ENCODE measurements at places on chromosomes 11 and 22.

DNA sequence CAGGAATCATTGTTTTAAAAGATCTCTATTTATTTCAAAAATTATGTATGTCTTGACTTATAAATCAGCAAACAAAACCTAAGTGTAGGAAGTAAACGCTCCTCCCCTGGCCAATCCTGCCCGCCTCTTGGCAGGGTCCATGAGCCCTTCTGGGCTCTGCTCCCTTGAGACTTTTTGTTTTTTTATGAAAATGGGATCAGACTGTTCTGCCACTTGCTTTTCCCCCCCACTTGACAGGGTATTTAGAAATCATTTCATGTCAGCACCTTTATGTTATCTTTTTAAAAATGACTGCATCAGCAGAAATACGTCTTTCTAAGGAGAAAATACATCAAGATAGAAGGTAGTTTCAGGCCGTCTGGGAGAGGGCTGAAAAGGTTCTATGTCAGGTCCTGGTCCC lies 35.6 kb downstream of the FBLN1 start:
- no peak for DNase-seq

DNA sequence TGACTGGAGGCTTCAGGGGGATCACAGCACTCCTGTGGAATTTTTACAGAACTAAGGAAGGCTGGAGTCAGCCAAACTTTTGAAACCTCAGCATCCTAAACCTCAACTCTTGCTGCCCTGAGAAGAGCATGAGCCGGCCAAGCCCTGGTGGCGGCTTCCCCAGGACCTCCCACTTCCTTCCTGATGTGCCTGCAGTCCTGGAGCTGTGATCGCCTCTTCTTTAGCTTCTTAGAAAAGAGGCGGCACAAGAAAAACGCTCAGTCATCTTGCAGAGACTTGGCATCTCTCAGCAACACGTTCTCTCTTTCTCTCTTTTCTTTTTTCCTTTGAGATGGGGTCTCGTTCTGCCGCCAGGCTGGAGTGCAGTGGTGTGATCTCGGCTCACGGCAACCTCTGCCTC lies 40.4 kb upstream of the AMPD3 start:
- DNase-seq, result no peak

DNA sequence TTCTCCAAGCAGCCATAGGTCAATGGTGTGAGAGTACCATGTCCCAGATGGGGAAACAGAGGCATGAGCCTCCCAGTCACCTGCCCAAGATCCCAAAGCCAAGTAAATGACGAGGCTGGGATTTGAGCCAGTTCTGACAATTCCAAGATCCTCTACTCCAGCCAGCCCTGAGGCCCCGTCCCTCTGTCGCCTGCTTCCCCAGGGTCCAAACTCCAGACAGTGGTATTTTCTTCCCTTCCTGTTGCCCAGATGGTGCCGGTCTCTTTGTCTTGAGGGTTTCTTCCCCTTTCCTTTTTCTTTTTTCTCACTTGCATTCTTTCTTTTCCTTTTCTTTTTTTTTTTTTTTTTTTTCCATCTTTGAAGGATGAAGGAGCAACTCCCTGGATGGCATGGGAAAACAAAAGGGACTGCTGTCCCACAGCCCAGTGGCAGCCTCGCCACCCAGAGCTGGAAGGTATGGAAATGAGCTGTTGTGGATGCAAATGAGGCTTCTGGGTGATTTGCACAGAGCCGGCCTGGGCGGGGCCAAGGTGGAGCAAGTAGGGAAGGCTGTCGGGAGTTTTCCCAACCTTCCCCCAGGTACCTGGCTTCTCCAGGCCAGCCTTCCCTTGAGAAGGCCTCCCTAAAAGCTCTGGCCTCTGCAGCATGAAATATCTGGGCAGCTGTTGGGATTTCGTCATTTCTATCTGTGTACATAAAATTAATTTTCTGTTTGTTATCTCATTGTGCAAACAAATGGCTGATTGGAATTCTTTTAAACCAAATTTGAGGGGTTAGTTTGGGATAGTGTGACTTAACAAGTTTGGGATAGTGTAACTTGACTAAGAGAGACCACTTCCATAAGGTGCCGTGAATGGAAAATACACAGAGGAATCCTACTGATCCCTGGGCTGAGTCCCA lies 146.8 kb downstream of the MN1 start:
- no peak for DNase-seq

- DNase-seq, result no peak
These were observed 79.5 kb upstream of the HMGXB4 start for GRCh38 chr22:35177811-35178210.

DNA sequence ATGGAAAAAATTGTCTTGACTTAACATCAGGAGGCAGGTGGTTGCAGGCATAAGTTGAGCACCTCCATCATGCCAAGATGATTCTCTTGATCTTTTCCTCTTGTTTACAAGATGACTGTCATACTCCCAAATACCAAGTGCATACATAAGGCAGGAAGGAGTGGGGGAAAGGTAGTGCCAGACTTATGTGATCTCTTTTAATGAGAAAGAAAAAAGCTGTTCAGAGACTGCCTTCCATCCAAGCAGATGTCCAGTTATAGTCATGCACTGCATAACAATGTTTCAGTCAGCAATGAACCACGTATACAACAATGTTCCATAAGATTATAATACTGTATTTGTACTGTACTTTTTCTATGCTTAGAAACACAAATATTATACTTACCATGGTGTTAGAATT lies 135.7 kb downstream of the EHF start:
- DNase-seq, result no peak

GRCh38 chr11:8294251-8294935 lies 30.7 kb upstream of the LMO1 start:
- no peak for DNase-seq

- DNase-seq, result no peak
These were observed 149.8 kb downstream of the TTC17 start for GRCh38 chr11:43508511-43508918.

DNA sequence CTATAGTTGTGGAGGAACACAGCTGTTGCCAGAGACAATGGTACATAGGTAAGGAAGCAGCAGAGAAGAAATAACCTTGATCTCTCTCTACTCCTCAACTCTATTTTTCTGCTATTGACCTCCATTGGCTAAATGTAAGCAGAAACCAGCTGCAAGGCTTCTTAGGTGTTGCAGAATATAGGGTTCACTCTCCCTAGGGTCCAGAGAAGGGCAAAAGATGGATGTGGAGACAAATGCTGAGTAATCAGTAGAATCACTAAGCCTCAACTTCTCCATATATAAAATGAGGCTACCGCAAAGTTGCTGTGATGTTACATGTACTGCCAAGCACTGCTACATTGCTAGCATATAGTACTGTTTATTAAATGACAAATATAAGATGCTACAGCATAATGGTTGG lies 120.6 kb downstream of the PDE3B start:
- no peak for DNase-seq

DNA sequence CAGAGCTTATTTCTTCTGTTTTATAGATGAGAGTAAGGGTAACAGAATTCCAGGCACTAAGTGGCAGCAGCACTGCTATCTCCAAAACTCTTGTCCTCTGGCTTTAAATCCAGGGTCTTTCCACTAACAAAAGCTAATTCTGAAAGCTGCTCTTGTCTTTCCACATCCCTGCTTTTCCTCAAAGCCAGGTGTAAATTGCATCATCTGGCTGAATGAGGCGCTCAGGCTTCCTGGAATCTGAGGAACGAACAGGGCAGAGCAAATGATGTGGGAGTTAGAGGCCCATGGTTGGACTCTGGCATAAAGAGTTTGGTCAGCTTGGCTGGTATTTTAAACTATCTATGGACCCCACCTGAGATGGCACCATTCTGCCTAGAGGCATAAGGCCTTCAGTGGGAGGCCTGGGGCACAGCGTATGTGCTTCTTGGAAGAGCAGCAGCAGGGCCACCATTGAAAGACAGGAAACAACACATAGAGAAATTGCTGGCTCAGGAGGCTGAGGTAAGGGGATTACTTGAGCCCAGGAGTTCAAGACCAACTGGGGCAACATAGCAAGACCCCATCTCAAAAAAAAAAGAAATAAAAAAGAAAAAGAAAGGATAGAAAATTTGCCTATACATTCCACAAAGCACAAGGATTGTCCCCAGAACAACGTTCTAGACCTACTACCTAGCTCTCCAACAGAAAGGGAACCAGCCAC lies 1.9 kb downstream of the KCNJ5 start:
- no peak for DNase-seq

GRCh38 chr11:95138448-95138847 lies 48.8 kb downstream of the ENDOD1 start:
- no peak for DNase-seq

DNA sequence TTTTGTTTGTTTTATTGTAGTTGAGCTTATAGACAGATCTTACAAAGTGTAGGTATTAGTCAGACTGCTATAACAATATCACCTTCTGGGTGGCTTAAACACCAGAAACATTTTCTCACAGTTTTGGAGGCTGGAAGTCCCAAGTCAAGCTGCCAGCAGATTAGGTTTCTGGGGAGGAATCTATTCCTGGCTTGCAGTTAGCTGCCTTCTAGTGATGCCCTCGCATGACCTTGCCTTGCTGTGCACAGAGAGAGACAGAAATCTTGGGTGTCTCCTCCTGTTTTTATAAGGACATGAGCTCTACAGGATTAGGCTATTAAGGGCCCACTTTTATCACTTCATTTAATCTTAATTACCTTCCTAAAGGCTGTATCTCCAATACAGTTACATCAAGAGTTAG lies 1635.2 kb downstream of the FAM181B start:
- DNase-seq, result no peak

DNA sequence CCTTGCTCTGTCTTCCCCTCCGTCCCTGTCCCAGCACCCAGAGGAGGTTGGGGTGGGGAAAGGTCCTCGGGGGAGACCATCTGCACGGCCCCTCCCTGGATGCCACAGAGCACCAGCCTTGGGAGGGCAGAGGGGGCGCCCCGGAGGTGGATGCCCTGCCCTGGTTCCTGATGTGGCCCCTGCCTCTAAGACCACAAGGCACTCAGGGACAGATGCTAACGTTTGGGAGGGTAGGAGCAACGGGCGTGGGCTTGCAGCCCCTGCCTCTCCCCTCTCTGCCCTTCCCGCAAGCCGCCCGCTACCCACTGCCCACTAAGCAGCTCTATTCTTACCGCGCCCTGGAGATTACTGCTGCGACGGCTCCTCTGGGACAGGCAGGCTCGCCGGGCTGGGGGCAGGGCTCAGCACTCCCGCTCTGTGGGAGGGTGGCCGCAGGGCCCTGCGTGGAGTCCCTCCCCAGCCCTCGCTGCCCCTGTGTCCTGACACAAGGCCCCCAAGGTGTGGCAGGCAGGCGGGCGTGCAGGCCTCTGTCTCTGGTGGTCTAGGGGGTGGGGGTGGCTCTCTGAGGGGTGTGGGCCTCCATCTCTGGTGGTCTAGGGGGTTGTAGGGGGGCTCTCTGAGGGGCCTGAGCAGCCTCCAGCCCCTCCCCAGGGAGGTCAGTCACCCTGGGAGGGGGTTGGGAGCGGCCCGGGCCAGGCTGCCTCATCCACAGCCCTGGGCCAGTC lies 14.9 kb downstream of the BRSK2 start:
- no peak for DNase-seq

GRCh38 chr11:41313226-41313625 lies 146.2 kb downstream of the LRRC4C start:
- DNase-seq, result no peak

DNA sequence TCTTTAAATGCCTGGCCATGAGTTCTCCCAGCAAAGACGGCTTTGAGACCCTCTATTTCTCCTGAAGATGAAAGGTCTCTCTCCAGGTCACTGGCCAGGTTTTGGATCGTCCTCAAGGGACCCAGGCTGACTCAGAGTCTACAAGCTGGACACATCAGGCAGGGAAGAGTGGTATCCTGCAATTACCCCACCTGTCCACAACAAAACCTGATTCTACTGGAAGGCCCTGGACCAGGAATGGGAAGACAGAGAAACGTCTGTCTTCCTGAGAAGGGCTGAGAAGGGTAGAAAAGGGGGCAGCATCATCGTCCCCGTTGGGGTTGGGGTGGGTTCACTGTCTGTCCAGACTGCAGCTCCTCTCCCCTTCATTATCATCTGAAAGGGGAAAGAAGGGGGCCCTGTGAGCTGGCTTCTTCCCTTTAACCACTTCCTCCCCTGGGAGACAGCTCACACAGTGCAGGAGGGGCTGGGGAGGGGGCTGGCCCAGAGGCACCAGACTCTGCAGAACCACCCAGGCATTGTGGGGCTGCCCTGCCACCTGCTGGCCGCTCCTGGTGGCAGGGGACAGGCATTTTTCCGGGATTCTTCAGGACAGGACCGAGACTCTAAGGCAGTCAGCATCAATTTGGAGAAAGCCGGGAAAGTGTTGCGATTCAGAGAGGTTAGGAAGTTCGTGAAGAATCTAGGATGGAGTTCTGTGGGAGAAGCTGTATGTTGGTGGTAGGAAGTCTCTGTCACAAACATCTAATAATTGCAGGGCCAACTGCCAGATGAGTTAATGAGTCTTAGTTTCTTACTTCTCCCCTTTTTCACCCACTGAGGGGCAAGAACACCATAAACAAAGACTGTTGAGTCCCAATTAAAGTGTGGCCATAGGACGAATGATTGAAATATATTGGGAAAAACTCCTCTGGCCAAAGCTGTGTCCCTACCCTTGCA lies 57.6 kb downstream of the SYN3 start:
- DNase-seq, result no peak

- no peak for DNase-seq
These were observed 113.5 kb downstream of the MAML2 start for GRCh38 chr11:96229354-96229977.

DNA sequence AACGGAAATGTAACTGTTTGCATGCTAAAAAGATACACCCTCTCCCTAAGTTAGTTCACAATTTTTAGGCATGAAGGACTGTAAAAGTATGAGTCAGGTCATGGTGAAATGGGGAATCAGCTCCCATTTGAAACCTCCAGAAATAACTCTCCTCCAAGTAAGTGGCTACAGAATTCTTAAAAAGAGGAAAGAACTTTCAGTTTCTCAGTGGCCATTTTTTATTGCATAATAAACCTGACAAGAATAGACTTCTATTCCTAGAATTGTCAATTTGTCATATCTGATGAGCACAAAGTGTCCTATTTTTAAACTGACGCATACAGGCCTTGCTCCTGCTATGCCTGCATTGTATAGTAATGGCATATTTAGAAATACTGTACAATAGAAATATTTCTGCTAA lies 612.2 kb downstream of the CNTN5 start:
- DNase-seq, result no peak

DNA sequence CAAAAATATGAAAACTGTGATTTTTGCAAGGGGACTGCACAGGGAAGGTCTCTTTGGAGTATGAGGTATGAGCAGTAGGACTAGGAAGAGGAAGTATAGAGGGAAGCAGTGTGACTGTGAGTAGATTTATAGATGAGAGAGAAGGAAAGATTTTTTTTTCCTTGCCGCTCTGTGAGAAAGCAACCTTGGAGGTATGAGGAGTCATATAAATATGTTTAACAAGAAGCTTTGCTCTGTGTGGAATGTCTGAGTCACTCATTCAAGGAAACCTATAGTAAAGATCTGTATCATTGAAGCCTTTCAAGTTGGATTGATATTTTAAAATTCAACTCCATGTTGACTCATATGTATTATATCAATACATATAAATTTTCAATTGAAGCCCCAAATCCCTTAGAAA lies 26.2 kb downstream of the DNHD1 start:
- DNase-seq, result no peak

GRCh38 chr22:39593066-39593930 lies 22.7 kb downstream of the CACNA1I start:
- DNase-seq, result no peak

GRCh38 chr11:131495423-131495822 lies 125.0 kb downstream of the NTM start:
- DNase-seq, result no peak
